ENCODE measurements at places on chromosomes 11 and 22.

- no peak for DNase-seq
These were observed 17.0 kb downstream of the HTR3A start for GRCh38 chr11:113991718-113992458.

GRCh38 chr11:20162824-20163782, 2.8 kb upstream of the DBX1 start:
- no peak for DNase-seq

DNA sequence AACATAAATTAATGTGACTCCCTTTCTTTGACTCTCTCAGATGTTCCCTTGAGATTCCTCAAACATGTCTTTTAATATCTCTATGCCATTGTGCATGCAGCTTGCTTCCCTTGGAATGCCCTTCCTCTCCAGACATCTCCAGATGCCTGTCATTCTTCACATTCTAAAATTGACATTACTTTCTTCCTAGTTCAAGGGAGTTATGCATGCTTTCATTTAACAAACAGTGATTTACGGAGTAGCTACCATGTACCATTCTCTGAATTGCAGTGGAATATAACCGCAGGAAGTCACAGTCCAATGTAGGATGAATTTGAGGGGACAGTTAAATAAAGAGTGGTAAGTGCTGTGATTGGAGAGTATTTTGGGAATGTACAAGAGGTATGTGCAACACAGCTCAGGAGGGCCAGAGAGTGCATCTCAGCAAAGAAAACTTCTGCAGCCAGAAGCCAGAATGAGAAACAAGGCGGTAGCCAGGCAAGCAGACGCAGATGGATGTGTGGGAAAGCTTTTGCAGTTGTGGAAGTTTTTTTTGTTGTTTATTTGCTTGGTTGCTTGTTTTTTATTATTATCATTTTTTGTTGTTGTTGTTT, 18.7 kb downstream of the MMP10 start:
- DNase-seq, result no peak

GRCh38 chr22:50233223-50233622, 11.6 kb downstream of the TUBGCP6 start:
- no peak for DNase-seq

GRCh38 chr11:118524356-118524755, 2.9 kb upstream of the TTC36 start:
- DNase-seq, result no peak

Measured in HFF-Myc (cell line).